ENCODE measurements at places on chromosomes 13 and 19. TPM values are rescaled to one million over a fixed set of nuclear protein-coding genes. Genes with fewer than 3 reads are reported as not detected.

The CRLF1 gene
- total RNA-seq, result 0.67 TPM

The KLK1 gene
- not detected for total RNA-seq

The SIGLEC12 gene
- total RNA-seq, result not detected

The FFAR3 gene
- not detected for total RNA-seq

The ZNF254 gene
- total RNA-seq, result 73.2 TPM

DNA sequence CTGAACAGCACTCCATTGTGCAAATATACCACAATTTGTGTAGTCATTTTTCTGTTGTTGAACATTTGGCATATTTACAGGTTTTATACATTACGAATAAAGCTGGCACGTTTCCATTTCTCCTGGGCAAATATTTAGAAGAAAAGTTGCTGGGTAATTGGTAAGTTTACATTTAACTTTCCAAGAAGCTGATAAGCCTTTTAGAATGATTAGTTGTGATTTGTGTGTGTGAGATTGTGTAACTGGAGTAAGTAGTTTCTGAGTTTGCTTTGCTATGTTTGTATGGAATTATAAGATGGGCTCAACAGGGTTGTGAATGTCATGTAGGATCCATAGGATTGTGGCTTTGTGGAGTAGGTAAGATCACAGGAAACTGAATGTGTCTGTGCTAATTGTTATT lies 1.6 kb upstream of the ZNF529 start:
- DNase-seq, result no peak

- DNase-seq, result no peak
Observed at GRCh38 chr13:101292711-101293110, 123.6 kb downstream of the NALCN start.

GRCh38 chr19:6801485-6802086 lies 29.1 kb downstream of the VAV1 start:
- DNase-seq, result peak; percentile 21

- DNase-seq, result no peak
Observed at GRCh38 chr13:30510091-30510490, 44.4 kb upstream of the HMGB1 start.

GRCh38 chr19:29952177-29952576 lies 10.1 kb downstream of the URI1 start:
- DNase-seq, result no peak

- peak; percentile 76 for DNase-seq
Observed at GRCh38 chr19:1040476-1041271, 767 bp downstream of the ABCA7 start.

- no peak for DNase-seq
Observed at GRCh38 chr13:63490149-63490548, 2074.5 kb upstream of the PCDH20 start.

GRCh38 chr13:99688776-99689175 lies 187.5 kb downstream of the TM9SF2 start:
- no peak for DNase-seq

DNA sequence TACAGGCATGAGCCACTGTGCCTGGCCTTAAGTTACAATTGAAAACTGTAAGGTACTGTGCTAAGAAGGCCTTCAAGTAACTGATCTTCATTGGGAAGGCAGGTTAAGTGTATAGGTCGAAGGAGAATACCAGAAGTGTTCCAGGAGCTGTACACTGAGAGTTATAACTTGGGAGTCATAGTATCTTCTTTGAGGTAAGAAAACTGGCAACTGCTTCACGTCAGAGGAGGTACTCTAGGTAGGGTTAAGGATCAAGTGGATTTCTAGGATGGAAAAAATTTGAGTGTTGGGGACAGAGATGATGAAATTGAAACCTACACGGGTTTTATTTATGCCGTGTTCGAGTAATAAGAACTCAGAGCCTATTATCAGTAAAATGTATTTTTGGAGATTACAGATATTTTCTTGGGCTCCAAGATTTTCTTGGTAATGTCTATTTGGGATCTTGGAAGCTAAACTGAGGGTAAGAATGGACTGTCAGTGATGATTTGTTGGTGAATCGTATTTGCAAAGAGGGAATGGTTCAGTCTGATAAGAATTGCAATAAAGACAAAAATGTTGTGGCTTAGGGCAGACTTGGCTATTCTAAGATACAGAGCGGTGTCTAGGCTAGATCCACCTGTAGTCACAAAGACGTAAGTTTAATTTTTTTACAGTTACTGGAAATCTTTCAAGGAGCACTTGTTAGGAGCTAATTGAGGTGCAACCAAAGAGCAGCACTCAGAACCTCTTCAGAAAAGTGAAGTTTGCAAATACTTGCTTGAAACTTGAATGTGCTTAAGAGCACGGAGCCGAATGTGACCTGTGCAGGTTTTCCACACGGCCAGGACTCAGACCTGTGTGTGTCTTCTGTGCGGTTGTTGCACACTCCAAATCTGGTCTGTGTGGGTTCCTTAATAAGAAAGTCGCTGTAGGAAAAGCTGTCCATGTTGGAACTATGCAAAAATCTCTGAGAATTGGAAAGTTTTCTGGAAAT lies 102.5 kb downstream of the URI1 start:
- no peak for DNase-seq

DNA sequence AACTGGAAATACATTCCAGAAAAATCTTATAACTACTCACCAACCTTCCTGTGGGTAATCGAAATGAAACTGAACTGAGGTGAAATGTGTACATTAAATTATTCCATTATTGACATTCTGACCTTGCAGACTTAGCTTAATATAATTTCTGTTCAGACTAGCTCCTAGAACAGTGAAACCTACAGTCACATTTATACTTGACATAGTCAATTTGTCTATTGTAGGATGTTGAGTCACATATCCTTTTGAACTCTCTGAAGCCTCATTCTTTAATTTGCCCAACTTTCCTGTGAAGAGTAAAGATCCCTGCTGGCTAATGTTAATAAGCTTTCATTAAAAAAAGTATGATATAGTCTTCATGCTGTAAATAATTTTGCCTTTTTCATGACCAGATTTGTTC lies 92.0 kb upstream of the SCEL start:
- DNase-seq, result no peak

DNA sequence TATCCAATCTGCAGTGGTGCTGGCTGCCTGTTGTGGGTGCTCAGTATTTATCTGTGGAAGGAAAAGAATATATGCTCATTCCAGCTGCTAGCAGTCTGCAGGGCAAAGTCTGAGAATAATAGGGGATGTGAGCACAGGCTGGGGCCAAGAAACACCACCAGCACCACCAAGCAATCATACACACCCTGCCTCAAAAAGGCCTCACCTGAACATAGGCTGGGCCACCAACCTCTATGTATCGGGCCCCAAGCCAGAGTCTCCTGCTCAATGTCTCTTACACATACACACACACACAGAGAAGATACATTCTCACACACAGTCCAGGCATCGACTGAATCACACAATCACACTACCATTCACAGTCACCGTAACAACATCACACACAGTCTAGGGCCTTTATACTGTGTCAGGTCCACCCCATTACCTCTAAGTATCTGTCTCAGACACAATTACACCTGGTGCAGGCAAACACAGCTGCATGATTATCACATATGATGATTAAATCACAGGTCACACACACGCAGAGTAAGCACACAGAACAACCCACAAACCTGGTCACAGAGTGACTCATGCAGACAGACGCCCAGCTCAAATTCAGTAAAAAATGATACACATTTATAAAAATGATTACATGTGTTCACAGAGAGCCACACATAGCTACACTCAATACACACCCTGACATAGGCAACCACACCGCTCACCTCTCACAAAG lies 1.3 kb upstream of the ZSCAN22 start:
- no peak for DNase-seq

- no peak for DNase-seq
Observed at GRCh38 chr13:20547479-20547908, 19.5 kb upstream of the IFT88 start.

GRCh38 chr13:53189162-53189561 lies 160.5 kb downstream of the OLFM4 start:
- no peak for DNase-seq

DNA sequence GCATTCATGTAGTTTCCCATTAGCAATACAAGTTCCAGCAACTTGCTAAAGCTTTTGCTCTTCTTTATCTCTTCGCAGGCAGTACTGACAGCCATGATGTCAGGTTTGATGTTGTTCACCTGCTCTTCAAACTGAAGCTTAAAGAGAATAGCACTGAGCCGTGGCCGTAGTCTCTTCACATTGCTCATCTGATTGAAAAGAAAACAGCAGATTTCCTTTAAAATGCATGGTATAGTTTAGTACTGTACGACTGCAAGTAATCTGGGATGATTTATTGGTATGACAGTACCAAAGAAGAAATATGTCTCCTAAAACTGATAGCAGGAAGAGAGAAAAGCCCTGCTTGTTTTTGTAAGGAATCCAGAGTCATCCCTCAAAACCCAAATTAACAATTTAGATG lies 284.4 kb downstream of the DIAPH3 start:
- DNase-seq, result no peak

DNA sequence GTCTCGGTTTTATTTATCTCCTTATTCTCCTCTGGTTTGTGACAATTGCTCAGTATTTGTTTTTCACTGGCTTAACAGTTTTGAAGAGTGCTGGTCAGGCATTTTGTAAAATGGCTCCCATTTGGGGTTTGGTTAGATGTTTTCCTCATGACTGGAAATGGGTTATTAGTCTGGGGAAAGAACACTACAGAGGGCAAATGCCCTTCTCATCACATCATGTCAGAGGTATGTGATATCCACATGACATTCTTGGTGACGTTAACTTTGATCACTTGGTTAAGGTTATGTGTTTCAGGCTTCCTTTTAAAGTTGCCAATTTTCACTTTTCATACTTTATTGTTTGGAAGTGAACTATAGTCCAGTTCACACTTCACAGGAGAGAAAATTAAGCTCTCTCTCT lies 74.8 kb upstream of the KLHL1 start:
- no peak for DNase-seq

GRCh38 chr19:4061178-4061682 lies 5.5 kb downstream of the ZBTB7A start:
- peak; percentile 84 for DNase-seq

DNA sequence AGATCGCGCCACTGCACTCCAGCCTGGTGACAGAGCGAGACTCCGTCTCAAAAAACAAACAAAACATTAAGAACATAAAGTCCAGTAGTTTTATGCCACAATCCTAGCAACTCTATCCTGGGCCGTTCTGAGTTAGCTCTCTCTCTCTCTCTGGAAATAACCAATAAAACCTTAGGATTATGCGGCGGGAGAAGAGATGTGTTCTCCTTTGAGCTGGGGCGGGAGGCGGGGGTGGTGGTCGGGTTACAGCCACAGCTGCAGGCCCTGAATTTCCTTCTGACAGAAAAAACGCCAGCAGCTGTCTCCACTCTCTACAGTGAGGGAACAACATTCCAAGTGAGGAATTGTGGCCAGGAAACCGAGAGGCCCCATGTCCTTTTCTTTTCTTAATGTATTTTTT lies 9.1 kb upstream of the PNMA8A start:
- peak; percentile 76 for DNase-seq

GRCh38 chr13:24502533-24503378 lies 9.8 kb downstream of the PARP4 start:
- no peak for DNase-seq

DNA sequence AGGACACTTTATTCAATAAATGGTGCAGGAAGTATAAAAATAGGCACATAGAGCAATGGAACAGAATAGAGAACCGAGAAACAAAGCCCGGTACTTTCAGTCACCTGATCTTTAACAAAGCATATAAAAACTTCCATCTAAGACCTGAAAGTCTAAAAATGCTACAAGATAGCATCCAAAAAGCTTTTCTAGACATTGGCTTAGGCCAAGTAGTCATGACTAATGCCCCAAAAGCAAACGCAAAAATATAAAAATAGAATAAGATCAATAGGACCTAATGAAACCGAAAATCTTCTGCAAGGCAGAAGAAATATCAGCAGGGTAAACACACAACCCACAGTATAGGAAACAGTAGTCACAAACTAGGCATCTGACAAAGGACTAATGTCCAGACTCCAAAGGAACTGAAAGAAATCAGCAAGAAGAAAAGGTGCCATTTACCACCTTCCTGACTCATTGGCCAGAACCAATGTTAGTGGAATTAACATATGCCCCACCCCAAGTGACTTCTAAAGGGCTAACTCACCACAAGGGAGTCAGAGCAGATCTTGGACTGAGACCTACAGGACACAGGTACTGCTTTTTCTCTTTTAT lies 40.8 kb upstream of the CEACAM21 start:
- DNase-seq, result no peak

DNA sequence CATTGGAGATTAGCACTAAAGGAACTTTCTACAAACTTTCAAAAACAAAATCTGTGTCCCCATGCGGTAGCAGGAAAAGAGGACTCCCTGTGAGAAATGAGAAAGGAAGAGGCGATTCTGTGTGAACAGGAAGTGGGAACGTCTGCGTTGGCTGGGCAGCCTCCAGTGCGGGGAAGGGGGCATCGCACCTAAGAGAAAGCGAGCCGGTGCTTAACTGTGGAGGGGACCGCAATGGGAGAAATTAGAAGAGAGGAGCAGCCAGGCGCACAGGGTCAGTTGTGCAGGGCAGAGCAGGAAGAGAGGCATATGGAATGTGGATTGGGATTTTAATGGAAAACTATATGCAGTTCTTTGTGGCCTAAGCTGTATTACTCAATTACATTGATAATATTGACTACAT lies 77.4 kb upstream of the DOCK9 start:
- DNase-seq, result no peak

- no peak for DNase-seq
Observed at GRCh38 chr19:11434703-11435056, 241 bp downstream of the ODAD3 start.

- peak; percentile 45 for DNase-seq
Observed at GRCh38 chr19:38543807-38544568, 73.8 kb downstream of the MAP4K1 start.

GRCh38 chr19:44515031-44515430 lies 14.4 kb downstream of the CEACAM20 start:
- no peak for DNase-seq

DNA sequence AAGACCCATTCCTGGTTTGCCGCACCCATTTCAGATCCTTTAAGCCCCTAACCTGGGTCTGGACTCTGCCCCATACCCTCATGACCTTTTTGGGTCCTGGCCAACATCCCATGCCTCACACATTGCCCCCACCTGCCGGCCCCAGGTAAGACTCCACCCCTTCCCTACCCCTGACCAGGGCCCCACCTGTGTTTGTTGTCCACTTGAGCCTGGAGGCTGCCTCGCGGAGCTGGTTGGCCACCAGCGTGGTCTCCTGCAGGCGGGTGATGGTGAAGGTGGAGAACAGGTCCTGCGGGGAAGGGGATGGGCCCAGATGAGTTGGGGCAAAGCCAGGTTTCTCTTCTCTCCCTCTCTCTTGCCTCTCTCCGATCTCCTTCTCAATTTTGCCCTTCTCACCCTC lies 19.5 kb downstream of the MAN2B1 start:
- DNase-seq, result no peak

DNA sequence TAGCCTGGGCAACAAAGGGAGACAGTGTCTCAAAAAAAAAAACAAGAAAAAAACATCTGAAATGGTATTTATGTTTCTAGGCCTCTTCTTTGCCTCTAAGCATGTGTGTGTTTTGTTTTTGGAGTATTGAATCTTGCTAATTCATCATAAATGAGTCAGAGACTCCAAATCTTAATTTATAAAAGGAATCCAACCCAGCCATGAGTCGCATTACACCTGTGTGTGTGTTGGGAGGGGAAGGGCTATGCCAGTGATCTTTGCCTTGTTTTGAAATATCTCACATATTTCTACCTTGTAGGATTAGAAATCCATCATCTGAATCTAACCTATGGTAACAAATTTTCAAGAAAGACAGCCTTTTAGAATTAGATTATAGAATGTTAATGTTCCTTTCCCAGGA lies 4.0 kb downstream of the ZNF331 start:
- DNase-seq, result no peak
